NCI-H1436 treated with DMSO at 0.1 percent for 48 hours (cell line): ENCODE measurements at places on chromosomes 3 and 15.

- DNase-seq, result no peak
These were observed 7.5 kb upstream of the PLA2G4D start for GRCh38 chr15:42101861-42102260.

- DNase-seq, result no peak
These were observed 48.6 kb upstream of the ARL8B start for GRCh38 chr3:5073374-5074085.

DNA sequence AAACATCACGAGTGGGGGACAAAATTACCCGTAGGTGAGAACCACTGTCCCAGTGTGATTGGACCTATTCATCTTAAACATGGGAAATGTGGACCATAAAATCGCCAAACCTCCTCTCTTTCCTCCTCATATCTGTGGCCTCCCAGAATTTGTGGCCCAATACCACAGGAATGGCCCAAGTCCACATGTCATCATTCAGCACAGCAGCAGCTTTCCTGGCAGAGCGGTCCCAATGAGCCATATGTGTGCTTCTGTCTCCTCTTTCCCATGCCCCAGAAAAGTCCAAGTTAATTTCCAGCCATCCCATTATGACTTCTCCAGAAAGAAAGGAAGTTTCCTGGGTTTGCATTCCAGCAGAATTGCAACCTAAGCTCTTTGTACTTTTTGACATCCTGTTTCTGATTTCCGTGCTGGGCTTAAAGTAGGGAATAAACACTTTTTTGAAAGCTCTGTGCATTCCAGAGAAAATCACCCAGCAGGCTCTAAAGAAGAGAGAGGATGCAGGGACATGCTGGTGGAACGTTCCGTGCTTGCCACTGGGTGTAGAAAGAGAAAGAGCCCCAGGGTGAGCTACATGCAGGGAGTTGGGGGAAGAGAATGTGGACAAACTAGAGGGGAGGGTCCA, 259.4 kb upstream of the PROK2 start:
- no peak for DNase-seq

DNA sequence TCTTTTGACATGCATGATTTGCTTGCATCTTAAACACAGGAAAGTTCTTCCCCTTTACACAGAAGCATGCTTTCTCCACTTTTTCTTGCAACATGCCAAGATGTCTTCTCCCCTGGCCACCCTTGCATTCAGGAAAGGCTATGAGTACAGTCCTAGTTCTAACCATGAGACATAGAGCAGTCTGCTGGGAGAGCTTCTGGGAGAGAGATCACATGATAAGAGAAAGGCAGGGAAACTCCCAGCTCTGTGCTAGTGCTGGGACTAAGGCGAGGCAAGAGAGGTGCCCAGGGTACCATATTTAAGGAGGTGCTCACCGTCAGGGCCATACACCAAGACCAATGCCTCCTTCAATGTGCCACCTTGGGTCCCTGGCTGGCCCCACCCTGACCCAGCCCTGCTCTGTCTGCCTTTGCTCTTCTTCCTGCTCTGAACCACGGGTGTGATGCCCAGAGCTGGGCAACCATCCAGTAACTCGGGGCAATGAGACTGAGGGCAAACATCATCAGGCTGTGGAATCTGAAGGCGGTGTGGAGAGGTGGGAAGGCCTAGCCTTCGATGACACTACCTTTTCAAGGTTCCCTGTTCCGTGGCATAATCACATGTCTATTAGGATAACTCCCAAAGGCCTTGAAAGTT, 77.4 kb upstream of the PRR20G start:
- DNase-seq, result no peak

DNA sequence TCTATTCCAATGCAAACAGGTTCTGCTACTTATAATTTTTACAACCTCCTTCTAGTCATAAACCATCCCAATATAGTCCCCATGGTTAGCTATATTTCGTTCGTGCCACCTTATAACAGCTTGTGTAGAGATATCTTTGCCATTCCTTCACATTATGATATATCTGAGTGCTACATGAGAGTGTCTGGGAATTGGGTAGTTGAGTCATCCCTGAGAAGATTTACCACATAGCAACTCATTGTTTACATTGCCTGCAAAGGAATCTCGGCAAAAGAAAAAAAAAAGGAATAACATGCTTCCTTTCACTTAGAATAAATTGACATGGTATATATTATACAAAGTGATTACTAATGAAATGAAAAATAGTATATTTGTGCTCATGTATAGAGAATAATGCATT, 86.0 kb upstream of the VGLL3 start:
- DNase-seq, result no peak

- DNase-seq, result no peak
These were observed 34.9 kb downstream of the SEMA5B start for GRCh38 chr3:122992676-122993075.

GRCh38 chr3:47949979-47950378, 66.2 kb downstream of the MAP4 start:
- no peak for DNase-seq

DNA sequence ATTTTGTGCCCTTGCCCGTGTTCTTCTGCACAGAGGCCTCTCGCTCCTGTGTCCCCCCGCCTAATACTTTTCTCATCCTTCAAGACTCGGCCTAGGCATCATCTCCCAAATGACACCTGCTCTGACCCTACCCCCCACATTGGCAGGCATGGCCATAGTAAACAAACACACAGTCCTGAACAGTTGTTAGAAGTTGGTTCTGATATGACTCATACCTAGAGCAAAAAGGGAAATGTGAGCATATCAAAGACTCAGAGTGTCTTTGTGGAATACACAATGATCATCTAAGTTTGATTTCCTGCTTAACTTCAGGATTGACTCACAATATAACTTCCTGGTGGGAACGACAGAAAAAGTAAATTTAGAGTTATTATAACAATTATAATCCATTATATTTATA, 120.5 kb downstream of the POLR2M start:
- DNase-seq, result no peak

DNA sequence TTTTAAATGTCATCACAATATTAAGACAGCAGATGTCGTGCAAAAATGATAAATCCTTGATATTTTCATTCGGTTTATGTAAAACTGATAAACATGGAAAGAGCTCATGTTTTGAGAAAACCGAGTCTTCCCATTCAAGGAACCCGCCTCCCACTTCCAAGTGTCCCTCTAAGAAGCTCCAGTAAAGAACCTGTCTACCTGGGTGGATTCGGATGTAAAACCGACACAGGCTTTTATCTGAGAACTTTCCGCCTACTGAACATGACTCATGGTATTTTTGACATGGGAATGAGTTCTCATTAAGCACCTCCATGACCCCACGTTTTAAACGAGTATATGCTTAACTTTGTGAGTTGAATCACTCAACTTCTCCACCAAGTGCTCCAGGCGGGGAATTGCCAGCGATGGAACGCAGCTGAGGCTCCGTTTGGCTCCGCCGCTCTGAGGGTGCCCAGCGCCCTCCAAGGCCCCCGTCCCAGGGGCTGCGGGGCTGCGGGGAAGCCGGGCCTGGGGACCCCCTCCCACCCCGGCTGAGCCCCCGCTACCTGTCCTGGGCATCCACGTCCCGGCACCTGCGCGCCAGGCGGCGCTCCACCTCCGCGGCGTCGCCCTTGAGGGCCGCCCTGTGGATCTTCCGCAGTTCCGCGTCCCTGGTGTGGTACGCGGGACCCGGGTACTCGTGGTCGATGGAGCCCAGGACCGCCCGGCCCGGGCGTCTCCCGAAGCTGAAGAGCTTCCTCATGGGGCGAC, 119.9 kb downstream of the LMLN start:
- DNase-seq, result no peak

DNA sequence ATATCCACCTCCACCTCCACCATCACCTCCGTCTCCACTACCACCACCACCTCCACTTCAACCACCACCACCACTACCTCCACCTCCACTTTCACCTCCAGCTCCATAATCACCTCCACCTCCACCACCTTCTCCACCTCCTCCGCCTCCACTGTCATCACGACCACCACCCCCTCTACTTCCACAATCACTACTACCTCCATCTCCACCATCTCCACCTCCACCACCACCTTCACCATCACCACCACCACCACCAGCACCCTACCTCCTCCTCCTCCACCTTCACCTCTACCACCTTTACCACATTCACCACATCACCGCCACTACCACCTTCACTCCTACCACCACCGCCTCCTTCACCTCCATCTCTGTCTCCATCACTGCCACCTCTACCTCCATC, 435.7 kb downstream of the MCTP2 start:
- no peak for DNase-seq

- no peak for DNase-seq
These were observed 881.5 kb downstream of the VGLL3 start for GRCh38 chr3:86109434-86109833.

- DNase-seq, result no peak
These were observed 678 bp upstream of the TFG start for GRCh38 chr3:100708644-100708988.

DNA sequence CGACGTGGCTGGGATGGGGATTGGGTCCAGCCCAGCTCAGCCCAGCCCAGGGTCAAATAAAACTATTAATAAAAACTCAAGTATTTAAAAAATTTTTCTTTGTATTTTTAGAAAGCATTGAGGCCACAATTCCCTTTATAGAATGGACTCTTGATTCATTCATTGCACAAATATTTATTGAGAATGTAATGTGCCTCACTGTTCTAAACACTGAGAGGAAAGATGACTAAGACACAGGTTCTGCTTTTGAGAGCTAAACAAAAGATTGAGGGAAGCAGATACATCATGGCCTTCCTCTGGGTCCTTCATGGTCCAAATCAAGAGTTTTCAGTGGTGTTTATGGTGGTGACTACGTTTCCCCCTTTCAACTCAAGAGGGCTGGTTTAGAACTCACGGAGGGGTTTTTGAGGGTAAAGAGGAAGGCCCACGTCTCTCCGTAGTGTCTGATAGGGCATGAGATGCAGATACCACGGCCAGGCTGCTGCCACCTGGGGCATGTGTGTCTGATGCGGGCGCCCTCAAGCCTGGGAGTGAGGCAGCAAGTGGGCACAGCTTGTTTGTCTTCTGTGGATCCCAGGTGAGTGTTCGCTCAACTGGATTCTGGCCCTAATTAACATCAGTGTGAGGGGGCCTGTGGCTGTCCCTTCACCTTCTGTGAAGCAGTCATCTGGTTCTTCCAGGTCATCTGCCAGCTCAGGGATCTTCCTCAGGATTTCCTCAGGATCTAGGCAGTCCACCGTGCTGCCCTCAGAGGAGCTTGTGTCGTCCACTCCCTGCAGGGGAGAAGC, 73.5 kb upstream of the SCN5A start:
- no peak for DNase-seq

GRCh38 chr3:47411696-47412452, 31.1 kb downstream of the PTPN23 start:
- no peak for DNase-seq

GRCh38 chr15:93467337-93467736, 378.3 kb upstream of the RGMA start:
- DNase-seq, result no peak

- no peak for DNase-seq
These were observed 121.6 kb upstream of the VEPH1 start for GRCh38 chr3:157624801-157625200.

DNA sequence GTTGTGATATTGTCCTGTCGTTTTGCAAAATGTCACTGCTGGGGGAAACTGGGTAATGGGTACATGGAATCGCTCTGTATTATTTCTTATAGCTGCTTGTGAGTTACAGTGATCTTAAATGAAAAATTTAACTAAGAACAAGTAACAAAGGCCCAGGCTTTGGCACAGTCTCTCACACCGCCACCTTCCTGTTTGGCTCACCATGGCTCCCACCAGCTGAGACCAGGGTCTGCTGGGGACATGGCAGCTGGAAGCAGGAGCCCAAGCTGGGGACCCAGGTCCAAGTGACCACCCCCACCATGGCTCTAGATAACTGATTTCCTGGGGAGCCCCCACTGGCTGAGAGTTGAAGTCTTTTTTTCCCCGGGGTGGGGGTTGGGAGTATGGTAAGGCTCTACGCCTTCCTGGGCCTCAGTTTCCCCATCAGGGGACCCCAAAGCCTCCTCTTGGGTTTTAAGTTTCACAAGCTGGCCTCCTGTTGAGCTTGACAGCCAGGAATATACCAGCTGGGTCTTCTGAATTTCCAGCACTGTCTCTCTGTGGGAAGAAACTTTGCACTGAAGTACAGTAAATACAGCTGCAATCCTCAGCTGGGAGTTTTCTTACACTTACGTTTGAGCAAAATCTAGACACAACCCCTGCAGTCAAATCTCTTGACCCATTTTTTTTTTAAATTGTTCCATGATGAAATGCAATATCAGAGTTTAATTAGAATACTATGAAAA, 26.1 kb downstream of the ABTB1 start:
- DNase-seq, result no peak

- DNase-seq, result no peak
These were observed 105.3 kb upstream of the ZPLD1 start for GRCh38 chr3:102329561-102329960.

- DNase-seq, result no peak
These were observed 624 bp downstream of the BRK1 start for GRCh38 chr3:10116138-10116460.

GRCh38 chr3:114686621-114687020, 392.8 kb downstream of the TIGIT start:
- DNase-seq, result no peak

GRCh38 chr15:90013503-90013937, 12.4 kb downstream of the ZNF710 start:
- no peak for DNase-seq

DNA sequence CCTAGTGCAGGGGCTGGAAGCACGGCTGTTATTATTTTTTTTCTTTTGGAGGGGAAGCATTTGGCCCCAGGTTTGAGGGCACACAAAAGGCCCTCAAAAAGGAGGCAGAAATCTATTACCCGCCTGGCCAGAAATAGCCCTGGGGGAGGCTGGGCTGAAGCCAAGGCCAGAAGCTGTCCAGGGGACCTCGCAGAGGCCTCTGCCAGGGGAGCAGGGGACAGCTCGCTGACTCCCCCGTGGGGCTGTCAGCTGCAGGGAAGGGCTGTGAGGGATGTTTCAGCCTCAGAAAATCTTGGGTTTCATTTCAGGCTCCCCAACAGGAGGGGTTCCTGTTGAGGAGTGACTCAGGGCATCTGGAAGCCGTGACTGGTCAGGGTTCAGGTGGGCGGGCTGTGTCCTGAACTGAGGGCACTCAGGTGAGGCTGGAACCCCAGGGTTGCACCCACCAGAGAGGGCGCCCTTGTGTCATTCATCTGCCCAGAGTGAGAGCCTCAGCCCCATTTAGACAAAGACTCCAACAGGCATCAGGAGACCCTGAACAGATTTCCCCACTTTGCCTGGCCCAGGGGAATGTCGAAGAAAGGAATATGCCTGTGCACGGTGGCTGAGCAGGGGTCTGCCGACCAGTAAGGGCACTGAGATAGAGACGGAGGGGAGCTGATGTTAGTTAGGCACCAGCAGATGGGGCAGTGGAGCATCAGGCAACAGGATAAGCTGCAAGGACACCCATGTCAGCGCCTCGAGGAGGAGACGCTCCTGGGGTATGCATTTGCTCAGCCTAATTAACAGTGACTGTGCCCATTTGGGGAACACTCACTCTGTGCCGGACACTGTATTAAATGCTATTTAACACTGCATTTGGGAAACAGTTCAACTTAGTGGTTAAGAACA, 43.5 kb upstream of the SLC6A11 start:
- no peak for DNase-seq
